ENCODE measurements at places on chromosomes 6 and 20. TPM values are rescaled to one million over a fixed set of nuclear protein-coding genes. Genes with fewer than 3 reads are reported as not detected.

- no peak for DNase-seq
- H3K36me3 ChIP-seq: no peaks in the 10 kb centered on the region
- H3K4me3 ChIP-seq: no peak overlapping the region
- no peak overlapping the region for H3K27ac ChIP-seq
- no peaks in the 10 kb centered on the region for H3K27me3 ChIP-seq
Observed at GRCh38 chr20:22802296-22802695, 217.9 kb upstream of the FOXA2 start.

- H3K4me1 ChIP-seq: no peaks in the 10 kb centered on the region
- H3K27me3 ChIP-seq: no peaks in the 10 kb centered on the region
- no peaks in the 10 kb centered on the region for H3K36me3 ChIP-seq
- no peak overlapping the region for H3K27ac ChIP-seq
Observed at GRCh38 chr6:157486572-157486971, 105.6 kb downstream of the ZDHHC14 start.

DNA sequence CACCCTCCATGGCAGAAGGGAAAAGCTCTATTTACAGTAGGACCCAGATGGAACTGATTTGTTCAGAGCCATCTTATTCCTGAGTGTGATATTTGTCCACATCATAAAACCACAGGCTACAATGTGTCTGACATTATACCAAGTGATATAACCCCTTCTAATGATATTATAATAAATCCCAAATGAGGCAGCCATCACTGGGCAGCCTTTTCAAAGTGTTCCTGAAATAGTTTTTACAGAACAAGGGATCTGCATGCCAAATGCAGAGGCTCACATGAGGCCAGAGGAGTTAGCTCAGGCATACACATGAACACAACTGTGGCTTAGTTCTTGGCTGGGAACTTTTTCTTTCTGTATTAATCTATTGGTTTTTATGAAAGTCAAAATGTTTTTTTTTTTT lies 207.7 kb downstream of the MAFB start:
- no peaks in the 10 kb centered on the region for H3K36me3 ChIP-seq
- H3K27ac ChIP-seq: no peak overlapping the region
- H3K4me3 ChIP-seq: no peak overlapping the region
- H3K4me1 ChIP-seq: no peaks in the 10 kb centered on the region
- no peaks in the 10 kb centered on the region for H3K27me3 ChIP-seq

- H3K27me3 ChIP-seq: no peaks in the 10 kb centered on the region
- H3K27ac ChIP-seq: no peak overlapping the region
- no peaks in the 10 kb centered on the region for H3K4me1 ChIP-seq
- no peaks in the 10 kb centered on the region for H3K36me3 ChIP-seq
Observed at GRCh38 chr6:17002123-17002522, 99.7 kb upstream of the STMND1 start.

CCN5 gene
- total RNA-seq: 377 TPM

Measured in ascending aorta (tissue), 2 donors.